Smooth muscle cell of the umbilical artery (primary cell): ENCODE measurements at places on chromosomes 13 and 19. TPM values are rescaled to one million over a fixed set of nuclear protein-coding genes. Genes with fewer than 3 reads are reported as not detected.

PBX4 gene
- 0.55 and 1.2 TPM in 2 replicates for total RNA-seq

RASIP1 gene
- total RNA-seq: 0.74 and 0.89 TPM in 2 replicates

KLK6 gene
- total RNA-seq: not detected in 2 replicates

LAIR1 gene
- not detected in 2 replicates for total RNA-seq

JUND gene
- 89.7 and 124 TPM in 2 replicates for total RNA-seq

KLK12 gene
- not detected in 2 replicates for total RNA-seq

TMEM145 gene
- total RNA-seq: not detected in 2 replicates

TEX101 gene
- not detected in 2 replicates for total RNA-seq

DLL3 gene
- total RNA-seq: under 0.01 and 0.32 TPM in 2 replicates

RDH8 gene
- not detected in 2 replicates for total RNA-seq

HSPB6 gene
- total RNA-seq: 77.2 and 141 TPM in 2 replicates

ZNF90 gene
- 1.2 and 1.7 TPM in 2 replicates for total RNA-seq

ACP4 gene
- total RNA-seq: not detected in 2 replicates

ZNF418 gene
- 5.9 and 6.4 TPM in 2 replicates for total RNA-seq

ZNF576 gene
- total RNA-seq: 7.7 and 10.9 TPM in 2 replicates

HIF3A gene
- 2.4 and 6.5 TPM in 2 replicates for total RNA-seq

NAPSA gene
- 0.30 and 0.32 TPM in 2 replicates for total RNA-seq

SPRED3 gene
- total RNA-seq: 2.1 and 7.3 TPM in 2 replicates

CACNG7 gene
- total RNA-seq: 1.1 and 4.2 TPM in 2 replicates

CAPN12 gene
- total RNA-seq: 0.30 and 0.46 TPM in 2 replicates

OR7D2 gene
- under 0.01 TPM in 1 of 2 replicates, not detected in the other for total RNA-seq

OVOL3 gene
- not detected in 2 replicates for total RNA-seq

OR7A5 gene
- total RNA-seq: not detected in 2 replicates

MOB3A gene
- 14.0 and 36.9 TPM in 2 replicates for total RNA-seq

TBXA2R gene
- total RNA-seq: 0.89 and 2.2 TPM in 2 replicates

IFI30 gene
- 4.8 and 5.3 TPM in 2 replicates for total RNA-seq

RXFP2 gene
- not detected in 2 replicates for total RNA-seq

ZNF575 gene
- 0.09 and 0.30 TPM in 2 replicates for total RNA-seq

INSR gene
- 11.1 and 15.7 TPM in 2 replicates for total RNA-seq

NTN5 gene
- 0.14 TPM in 1 of 2 replicates, not detected in the other for total RNA-seq

FBXO27 gene
- 3.3 and 6.4 TPM in 2 replicates for total RNA-seq

C19orf85 gene
- total RNA-seq: not detected in 2 replicates

LMTK3 gene
- 1.7 and 2.1 TPM in 2 replicates for total RNA-seq

RUBCNL gene
- total RNA-seq: 0.30 and 0.51 TPM in 2 replicates

ICAM1 gene
- 23.2 and 26.8 TPM in 2 replicates for total RNA-seq
